ENCODE measurements at places on chromosomes 6 and 20.

GRCh38 chr20:9572670-9573069 lies 58.3 kb downstream of the LAMP5 start:
- no peak for DNase-seq

- DNase-seq, result no peak
Measured at GRCh38 chr20:18662279-18663040, 74.6 kb downstream of the DTD1 start.

- DNase-seq, result no peak
Measured at GRCh38 chr6:45718871-45719270, 296.8 kb downstream of the CLIC5 start.

DNA sequence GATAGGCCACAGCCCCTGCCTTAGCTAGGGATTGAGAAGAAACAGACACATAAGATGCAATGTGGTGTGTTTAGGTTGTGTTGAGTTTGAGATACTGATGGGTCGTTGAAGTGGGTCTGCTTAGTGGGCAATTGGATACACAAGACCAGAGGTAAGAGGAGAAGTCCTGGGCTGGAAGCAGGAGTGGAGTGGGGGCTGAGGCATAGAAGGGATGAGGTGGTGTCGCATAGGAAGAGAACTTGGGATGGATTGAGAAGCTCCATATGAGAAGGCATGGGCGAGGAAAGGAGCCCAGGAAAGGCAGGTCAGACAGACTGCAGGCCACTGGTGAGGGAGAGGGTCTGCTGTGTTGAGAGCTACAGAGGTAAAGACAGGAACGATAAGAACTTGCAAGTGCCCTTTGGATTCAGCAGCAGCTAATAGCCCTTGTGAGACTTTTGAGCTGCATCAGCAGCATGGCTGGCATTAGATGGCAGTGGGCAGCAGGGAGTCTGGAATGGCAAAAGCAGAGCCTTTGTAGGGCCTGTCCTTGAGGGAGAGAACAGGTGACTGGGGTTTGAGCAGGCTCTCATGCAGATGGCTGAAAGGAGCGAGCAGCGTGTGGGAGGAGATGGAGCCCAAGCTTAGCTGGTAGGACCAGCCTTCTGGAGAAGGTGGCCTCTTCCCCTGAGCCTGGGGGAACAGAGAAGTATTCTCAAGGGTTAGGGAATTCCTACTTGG lies 33.2 kb downstream of the PLCG1 start:
- DNase-seq, result no peak

DNA sequence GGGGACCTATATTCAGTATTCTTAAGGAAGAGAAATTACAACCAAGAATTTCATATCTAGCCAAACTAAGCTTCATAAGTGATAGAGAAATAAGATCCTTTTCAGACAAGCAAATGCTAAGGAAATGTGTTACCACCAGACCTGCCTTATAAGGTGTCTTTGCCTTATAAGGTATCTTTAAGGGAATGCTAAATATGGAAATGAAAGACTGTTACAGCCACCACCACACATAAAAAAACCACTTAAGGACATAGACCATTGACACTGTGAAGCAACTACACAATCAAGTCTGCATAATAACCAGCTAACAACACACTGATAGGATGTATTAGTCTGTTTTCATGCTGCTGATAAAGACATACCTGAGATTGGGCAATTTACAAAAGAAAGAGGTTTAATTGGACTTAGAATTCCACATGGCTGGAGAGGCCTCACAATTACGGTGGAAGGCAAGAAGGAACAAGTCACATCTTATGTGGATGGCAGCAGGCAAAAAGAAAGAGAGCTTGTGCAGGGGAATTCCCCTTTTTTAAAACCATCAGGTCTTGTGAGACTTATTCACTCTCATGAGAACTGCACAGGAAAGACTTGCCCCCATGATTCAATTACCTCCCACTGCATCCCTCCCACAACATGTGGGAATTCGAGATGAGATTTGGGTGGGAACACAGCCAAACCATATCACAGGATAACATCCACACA lies 119.2 kb upstream of the LAMA2 start:
- DNase-seq, result no peak

- no peak for DNase-seq
Measured at GRCh38 chr6:140485740-140486449, 1111.4 kb upstream of the CITED2 start.

DNA sequence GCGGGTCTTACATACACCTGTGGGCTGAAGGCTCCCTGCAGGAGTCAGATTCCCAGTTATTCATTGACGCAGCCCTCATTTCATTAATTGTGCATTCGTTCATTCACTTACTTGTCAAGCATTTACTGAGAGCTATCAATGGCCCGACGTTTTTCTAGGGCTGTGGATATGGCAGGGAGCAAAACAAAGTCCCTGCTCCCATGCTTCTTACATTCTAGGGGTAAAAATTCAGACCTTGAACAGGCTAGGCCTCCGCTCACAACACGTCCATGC lies 369 bp upstream of the NSFL1C start:
- no peak for DNase-seq

GRCh38 chr6:16950302-16950701 lies 151.5 kb upstream of the STMND1 start:
- no peak for DNase-seq

DNA sequence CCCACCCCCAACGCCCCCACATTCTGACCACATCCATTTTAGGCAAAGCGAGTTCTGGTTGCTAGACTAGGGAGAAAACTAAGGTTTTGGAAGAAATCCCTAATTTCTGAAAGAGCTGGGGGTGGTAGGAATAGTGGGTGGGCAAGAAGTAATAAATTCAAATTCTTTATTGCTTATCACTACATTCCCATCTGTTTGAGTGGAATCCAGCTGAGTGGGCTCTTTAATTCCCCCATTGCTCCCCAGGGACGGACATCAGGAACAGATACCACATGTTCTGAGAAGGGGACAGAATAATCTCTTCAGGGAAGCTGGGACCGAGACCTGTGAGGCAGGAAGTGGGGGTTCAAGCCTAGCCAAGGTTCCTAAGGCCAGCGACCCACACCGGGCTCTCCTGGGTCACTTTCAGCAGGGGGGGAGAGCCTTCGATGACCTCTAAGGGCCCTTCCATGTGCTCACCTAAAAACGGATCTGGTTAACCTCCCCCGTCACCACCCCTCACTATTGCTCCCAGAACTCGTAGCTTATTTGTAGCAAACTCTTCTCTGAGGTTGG lies 42.3 kb upstream of the MRPS10 start:
- no peak for DNase-seq

DNA sequence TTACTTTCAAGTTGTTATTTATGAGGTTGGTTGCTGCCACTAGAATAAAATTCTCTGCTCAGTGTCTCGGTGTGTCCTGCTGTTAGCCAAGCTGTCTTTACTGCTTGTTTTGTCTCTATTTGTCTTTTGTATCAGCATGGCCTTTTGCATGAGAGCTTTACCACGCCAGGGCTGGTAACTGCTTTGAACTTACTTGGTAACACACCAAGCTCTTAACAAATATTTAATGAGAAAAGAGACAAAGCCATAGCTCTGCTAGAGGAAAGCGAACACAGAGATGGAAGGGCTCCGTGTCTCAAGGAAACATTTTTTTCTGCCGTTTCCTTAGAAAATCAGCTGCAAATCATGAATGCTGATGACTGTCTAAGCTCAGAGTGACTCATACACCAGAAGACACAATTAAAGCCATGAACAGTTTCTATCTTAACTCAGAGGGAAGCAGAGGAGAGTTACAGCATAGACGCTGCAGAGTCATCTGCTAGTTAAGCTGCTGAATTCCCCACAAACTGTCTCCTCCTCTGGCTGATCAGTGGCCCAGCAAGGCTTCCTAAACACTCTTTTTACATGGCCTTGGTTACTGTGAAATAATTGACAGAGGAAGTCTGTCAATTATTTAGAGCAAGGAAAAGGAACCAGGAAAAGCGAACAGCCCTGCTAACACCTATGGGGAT lies 44.8 kb downstream of the AGPAT4 start:
- DNase-seq, result no peak

DNA sequence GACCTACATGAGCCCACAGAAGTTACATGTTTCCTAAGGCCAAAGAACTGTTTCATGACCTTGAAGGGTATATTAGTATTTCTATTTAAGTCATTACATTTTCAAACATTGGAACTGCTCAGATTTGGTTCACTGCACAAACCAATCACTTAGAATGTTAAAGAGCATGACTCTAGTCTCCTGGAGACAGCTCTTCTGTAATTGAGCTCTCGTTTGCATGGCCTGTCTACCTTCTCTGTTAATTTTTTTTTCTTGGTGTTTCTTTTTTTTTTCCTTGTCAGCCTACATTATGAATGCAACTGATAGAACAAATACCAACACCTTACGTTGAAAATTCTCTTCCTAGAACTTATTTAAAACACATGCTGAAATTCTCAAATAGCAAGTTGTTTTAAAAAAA lies 860.2 kb upstream of the MAP3K7 start:
- DNase-seq, result no peak

GRCh38 chr6:15507746-15508145 lies 155.1 kb downstream of the DTNBP1 start:
- DNase-seq, result no peak

- DNase-seq, result no peak
Measured at GRCh38 chr6:12092762-12093161, 80.7 kb downstream of the HIVEP1 start.

DNA sequence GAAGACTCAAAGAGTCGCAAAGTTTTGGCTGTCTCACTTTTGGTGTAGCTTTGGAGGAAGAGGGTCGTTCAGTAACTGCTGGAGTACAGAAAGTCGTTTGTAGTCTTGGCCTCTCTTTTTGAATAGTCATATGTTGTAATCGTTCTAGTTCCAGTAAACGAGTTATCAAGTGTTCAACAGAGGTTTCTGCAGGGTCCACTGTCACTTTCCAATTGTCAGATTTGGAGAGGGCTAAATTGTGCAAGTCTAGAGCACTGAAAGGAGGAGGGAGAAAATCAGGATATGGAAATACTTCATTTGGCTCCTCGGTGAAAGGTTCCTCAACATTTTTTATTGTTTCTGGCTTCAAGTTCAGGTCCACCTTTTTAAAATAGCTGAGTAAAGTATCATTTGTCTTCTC lies 9.7 kb downstream of the FAM217A start:
- no peak for DNase-seq

DNA sequence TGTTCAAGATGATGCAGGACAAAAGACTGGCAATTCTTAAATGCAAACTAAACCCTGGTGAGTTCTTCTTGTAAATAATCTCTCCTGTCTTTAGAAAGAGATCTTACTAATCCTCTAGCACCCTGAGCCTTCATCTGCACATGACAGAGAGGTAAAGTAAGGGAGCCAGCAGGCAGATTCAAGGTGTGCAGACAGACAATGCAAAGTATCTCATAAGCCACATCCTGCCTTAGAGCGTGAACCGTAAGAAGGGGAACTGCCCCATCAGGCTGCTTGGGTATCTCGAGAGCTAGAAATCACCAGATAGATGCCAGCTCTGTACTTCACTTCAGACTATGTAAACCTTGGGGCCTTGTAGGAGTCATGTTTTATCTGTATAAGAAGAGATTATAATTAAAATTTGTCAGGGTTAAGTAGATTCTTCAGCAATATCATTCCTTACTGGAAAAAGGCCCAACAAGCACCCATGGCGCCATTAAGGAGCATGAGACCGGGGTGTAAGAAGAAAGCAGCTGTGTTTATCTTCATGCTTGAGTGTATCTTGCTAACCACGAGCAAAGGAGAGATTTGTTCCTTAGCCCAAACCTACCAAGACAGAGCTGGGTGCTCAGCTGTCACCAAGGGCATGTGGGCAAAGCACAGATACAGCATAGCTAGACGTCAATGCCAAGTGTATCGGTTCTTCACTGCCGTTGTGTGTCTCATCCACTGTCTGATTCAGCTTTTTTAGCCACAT lies 24.4 kb downstream of the CNR1 start:
- DNase-seq, result no peak

DNA sequence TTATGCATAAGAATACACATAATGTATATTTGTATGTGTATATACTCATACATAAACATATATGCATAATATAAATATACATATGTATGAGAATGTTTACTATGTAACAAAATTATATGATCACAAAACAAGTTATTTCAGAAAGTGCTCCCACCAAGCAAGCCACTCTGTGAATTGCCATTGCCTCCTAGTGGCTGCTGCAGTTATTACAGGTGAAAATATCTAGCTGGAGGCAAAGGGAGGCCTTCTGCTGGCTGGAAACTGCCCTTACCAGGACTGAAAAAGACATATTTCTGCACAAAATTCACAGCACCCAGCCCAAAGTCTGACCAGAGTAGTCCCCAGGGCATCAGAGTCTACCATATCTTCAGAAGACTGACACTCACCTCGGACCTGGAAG lies 14.4 kb upstream of the ADAM33 start:
- no peak for DNase-seq

DNA sequence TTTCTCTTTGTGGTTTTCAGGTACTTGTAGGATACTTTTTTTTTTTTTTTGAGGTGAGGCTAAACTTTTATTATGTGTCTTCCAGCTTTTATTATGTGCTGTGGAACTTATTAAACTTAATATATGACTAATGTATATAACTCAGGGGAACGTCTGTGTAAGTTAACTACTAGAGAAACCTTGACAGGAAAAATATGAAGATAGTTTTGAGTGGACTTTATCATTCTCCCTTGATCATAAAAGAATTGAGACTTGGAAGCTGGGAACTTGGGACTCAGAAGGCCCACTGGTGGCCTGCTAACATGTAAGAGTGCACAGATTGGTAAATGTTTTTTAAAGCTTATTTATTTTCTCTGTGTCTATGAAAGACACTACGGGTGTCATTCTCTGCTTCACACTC lies 73.1 kb downstream of the CARMIL1 start:
- DNase-seq, result no peak

GRCh38 chr6:129645830-129646579 lies 64.0 kb downstream of the ARHGAP18 start:
- DNase-seq, result no peak

- DNase-seq, result no peak
Measured at GRCh38 chr6:165849534-165850430, 186.7 kb upstream of the PDE10A start.

GRCh38 chr20:57660922-57661745 lies 40.9 kb upstream of the ZBP1 start:
- DNase-seq, result no peak

- no peak for DNase-seq
Measured at GRCh38 chr6:166206510-166207283, 39.0 kb upstream of the TBXT start.

- DNase-seq, result no peak
Measured at GRCh38 chr6:168226902-168227318, 92.7 kb downstream of the DACT2 start.

DNA sequence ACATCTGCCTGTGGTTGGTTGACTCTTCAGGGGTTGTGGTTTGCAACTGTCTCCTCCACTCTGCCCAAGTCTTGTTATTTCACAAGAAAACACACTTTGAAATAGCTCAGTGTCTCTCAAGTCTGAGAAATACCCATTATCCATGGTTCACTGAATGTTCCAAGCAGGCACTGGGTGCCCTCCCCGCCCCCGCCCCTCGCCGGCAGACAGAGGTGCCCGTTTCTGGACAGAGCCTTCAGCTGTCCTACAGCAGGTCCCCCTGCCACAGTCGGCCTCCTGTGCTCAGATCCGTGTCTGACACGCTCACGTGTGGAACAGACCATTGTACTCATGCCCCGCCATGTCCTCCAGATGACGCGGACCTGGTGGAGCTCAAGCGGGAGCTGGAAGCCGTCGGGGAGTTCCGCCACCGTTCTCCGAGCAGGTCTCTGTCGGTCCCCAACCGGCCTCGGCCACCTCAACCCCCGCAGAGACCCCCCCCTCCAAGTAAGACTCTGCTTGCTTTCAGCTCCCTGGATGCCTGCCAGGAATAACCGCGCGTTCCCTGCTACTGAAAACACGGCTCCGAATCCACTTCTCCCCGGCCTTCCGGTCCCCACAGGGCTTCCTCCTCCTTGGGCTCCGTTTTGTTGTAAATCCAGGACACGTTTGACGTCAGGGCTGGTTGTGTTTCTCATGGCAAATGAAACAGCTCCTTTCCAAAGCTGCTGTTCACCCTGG lies 81.4 kb downstream of the SERAC1 start:
- DNase-seq, result no peak
